ENCODE measurements at places on chromosomes 2 and 18. TPM values are rescaled to one million over a fixed set of nuclear protein-coding genes. Genes with fewer than 3 reads are reported as not detected.

DNA sequence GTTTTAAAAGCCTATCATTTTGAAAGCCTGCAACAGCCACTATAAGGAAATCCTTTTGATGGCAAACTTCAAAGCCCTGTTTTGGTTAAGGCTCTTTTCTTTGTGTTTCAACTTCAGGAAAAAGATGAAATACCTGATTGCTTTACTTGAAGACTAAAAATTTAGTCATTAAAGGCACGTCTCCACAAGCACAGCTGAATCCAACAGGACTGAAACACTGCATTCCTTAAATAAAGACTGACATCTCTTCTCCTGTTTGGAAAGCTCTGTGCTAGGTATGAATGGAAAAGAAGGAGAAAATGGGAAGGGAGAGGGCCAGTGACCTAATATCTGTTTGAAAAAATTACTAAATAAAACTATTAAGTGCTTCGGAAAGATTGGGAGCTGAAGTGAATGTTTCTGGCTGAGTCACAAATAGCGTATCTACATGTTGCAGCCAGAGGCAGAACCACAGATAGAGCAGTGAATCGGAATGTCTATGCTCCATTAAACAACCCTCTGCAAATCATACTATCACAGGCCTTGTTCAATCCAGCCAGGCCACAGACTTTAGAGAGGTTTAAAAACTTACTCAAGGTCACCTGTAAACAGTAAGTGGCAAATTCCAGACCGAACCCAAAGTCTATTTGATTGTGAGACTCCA lies 21.1 kb upstream of the RALBP1 start:
- no peak for DNase-seq

The FMNL2 gene
- total RNA-seq: 18.2 TPM

- no peak for DNase-seq
Observed at GRCh38 chr18:40678318-40678717, 1276.7 kb upstream of the PIK3C3 start.

The KCNF1 gene
- not detected for total RNA-seq

DNA sequence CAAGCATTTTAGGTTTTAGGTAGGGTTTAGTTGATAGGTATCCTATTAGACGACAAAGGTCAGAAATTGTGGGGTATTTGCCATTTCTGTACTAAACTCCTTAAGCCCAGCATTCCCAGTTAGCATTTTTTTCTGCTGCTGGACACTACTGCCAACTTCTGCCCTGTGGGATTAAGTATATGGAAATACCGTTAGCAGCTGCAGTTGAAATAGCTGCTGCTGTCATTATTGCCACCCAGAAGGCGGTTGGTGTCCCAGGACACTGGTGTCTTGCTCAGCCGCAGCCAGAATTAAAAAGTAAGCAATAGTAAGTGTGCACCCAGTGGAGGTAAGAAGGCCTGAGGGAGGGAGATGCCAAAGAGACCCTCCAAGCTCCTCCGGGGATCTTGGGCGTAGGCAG lies 1.9 kb upstream of the UXS1 start:
- no peak for DNase-seq

- no peak for DNase-seq
Observed at GRCh38 chr2:135773319-135773718, 31.7 kb downstream of the UBXN4 start.

GRCh38 chr2:114821055-114821454 lies 378.6 kb downstream of the DPP10 start:
- no peak for DNase-seq

- no peak for DNase-seq
Observed at GRCh38 chr2:62857139-62857931, 151.8 kb downstream of the EHBP1 start.
